Esophagus squamous epithelium (tissue), 5 donors: ENCODE measurements at places on chromosomes 13 and 19.

DNA sequence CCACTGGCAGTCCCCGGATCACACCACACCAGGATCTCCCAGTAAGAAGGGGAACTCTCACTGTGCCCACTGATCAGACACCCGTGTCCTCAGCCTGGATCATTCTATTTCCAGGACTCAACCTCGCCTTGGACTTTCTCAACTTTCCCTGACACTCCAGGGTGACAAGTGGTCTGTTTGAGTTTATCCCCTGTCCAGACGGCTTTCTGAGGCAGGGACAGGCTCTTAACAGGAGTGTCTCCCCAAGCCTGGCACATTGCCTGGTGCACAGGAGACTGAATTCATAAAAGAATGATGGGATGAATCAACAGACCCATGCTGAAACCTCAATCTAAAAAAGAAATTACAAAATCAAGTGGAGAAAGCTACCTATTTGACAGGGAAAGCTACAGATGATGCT is 606.6 kb downstream of the EFNB2 start:
- DNase-seq = no peak

- no peak for DNase-seq
Observed at GRCh38 chr13:41561170-41561569, 103.8 kb downstream of the RGCC start.

DNA sequence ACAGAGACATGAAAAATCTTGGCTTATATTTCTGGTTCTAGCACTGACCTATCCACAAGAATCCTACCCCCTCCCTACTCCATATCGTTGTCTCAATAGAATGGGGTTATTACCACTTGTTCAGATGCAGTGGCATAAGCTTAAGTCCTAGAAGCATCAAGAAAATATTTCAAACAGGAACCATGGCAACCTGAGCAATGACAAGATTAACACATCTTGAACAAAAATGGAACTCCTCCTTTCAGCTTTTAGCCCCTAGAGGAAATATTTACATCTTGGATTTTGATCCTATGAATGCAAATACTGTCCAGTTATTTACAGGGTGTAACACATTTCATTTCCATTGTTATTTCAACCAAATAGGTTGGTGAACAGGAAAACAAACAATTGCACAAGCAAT is 46.1 kb upstream of the TSC22D1 start:
- no peak for DNase-seq

- no peak for DNase-seq
Observed at GRCh38 chr13:106594980-106595379, 27.0 kb upstream of the ARGLU1 start.

GRCh38 chr13:102907016-102907756 is 61.4 kb downstream of the ERCC5 start:
- no peak for DNase-seq

DNA sequence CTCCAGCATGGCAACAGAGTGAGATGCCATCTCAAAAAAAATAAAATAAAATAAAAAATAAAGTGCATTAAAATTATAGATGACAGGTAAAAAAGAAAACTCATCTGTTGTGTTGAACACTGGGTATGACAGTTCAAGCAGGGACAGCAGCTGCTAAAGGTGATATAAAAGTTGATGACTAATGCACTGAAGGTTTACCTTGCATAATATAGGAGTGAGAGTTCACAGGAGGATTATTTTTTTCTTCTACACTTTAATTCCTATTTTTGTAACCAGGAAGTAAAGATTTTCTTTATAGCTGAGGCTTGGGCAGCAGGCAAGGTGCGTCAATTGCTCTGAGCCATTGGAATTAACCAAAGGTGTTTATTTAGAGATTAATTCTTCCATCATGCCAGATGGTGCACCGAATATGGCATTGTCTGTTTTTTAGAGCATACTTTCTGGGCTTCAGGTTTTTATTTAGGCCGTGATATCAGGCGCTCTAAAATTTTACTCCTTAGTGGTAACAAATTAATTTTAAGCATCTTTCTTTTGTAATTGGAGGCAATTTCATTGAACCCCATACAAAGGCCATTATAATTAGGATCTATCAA is 337.0 kb upstream of the SLC10A2 start:
- no peak for DNase-seq

- DNase-seq = no peak
Observed at GRCh38 chr13:79018166-79018565, 359.2 kb upstream of the OBI1 start.

- DNase-seq = no peak
Observed at GRCh38 chr13:67844574-67844973, 614.4 kb upstream of the PCDH9 start.

GRCh38 chr13:39119422-39119821 is 81.2 kb downstream of the NHLRC3 start:
- no peak for DNase-seq

- peak; percentile 25 for DNase-seq
Observed at GRCh38 chr19:40612831-40613689, 11.9 kb downstream of the LTBP4 start.

DNA sequence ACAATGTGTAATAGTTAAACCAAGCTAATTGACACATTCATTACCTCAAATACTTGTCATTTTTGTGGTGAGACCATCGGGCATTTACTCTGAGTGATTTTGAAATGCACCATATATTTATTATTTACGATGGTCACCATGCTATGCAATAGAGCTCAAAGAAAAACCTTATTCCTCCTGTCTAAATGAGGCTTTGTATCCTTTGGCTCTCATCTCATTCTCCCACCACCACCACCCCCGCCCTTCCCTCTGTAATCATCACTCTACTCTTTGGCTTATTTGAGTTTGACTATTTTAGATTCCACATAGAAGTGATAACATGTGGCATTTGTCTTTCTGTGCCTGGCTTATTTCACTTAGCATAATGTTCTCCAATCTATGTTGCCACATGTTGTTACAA is 124.9 kb downstream of the CYSLTR2 start:
- DNase-seq = no peak

GRCh38 chr13:63501702-63502101 is 2086.1 kb upstream of the PCDH20 start:
- no peak for DNase-seq

DNA sequence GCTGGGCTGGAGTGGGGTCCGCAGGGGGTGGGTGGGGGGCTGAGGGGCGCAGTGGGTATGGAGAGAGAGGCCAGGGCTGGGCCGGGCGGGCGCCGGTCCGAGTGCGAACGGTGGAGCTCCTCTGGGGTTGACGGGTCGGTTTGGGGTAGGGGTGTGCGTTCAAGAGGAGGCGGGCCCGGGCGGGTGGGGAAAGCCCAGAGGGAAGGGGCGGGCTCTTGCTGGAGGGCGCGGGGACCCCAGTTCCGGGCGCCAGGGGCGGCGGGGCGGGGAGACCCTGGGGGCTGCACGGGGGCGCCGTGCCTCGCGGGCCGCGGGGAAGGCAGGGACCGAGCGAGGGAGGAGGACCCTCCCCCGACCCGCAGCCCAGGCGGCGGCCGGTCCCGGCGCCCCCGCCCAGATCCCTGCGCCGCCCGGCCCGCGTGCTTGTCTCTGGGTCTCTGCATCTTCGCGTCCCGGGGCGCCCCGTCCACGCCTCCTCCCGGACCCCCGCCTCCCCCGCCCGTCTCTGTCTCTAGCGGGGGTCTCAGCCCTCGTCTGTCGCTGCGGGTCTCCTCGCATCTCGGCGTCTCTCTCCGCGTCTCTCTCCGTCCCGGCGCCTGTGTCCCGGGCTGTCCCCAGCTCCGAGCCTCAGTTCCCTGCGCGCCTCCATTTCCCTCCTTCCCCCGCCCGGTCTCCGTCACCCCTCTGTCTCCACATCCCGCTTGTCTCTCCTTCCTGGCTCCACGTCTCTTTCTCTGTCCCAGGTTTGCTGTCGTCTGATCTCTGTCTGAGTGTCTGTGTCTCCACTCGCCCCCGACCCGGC is 8.3 kb upstream of the SHISA7 start:
- DNase-seq = no peak

GRCh38 chr19:12825254-12826131 is 8.9 kb downstream of the RTBDN start:
- no peak for DNase-seq
